ENCODE measurements at places on chromosomes 1 and 21.

- no peak for DNase-seq
Measured at GRCh38 chr1:54328066-54328636, 78.0 kb downstream of the SSBP3 start.

GRCh38 chr1:5150191-5150590, 495.8 kb downstream of the AJAP1 start:
- DNase-seq, result no peak

DNA sequence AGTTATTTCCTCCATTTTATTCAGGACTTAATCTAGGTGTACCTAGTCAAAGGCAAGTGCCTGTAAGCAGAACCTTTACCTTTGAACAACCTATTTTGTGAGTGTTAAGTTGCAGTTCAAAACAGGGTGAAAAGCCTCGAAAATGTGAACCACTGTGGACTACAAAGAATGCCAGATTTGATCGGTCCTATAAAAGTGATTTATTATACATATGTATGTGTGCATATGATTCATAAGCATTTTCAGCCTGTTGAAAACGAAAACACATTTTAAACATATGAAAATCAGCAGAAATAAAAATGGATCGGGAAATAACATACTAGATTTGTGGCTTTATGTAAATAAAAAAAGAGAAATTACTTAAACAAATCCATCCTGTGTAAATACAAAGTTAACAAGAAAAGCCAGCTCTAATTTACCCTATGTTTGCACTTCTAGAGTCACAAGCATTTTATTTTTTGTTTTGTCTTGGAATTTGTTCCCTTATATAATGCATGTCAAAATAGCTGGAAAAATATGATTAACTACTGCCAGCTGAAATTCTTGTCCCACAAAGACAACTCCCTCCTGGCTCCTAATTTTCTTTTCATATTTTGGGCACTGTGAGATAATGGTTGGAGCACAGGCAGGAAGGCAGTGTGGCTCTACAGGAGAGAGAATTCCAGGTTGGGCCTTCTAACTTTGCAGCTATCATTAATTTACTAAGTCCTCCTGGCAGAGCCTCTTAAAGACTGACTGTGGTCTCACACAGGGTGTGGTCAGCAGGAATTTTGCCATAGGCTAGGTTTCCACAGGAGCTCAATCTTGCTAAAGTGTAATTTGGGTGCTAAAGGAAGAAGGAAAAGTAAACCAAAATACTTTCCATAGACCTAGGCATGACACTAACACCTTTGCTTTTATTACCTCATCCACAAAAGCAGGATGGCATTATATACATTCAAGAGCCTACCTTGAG, 70.2 kb upstream of the CDC42BPA start:
- DNase-seq, result peak; percentile 3

DNA sequence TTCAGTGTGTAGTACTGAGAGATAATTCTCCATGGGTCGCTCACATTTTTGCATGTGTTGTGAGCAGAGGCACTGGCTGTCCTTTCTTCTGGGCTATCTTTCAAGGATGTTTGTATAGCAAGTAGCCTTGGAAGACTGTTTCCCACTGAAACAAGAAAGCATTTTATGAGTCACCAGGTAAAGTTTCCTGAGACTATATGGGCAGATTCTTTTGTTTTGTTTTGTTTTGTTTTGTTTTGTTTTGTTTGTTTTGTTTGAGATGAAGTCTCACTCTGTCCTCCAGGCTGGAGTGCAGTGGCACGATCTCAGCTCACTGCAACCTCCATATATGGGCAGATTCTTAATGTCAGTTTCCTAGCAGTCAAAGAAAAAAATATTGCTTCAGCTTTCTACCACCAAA, 912.6 kb downstream of the TTLL7 start:
- no peak for DNase-seq

DNA sequence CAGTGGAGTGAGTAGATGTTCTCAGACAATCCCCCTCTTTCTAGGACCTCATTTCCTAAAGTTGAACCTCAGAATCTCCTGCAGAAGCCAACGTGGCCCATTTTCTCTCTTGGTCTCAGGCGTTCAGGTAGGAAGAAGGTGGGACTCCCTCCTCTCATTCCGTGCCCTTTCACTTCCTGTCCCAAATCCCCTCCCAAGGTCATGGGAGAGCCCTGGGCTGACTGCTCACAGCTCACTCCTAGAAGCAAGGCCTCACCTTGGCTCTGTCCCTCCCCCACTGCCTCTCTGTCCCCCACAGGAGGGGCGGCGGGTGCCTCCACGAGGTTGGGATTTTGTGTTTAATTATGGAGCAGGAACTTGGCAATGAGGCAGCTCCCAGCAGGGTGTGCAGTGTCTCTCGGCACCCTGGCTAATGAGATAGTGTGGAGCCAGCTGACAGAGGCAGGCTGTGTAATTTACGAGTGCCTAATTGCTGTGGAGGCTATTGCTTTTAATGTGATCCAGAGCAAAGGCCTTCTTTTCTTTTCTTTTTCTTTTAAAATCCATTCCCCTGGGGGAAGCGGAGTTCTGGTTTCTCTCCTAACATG, 9.1 kb upstream of the CDK18 start:
- DNase-seq, result no peak

DNA sequence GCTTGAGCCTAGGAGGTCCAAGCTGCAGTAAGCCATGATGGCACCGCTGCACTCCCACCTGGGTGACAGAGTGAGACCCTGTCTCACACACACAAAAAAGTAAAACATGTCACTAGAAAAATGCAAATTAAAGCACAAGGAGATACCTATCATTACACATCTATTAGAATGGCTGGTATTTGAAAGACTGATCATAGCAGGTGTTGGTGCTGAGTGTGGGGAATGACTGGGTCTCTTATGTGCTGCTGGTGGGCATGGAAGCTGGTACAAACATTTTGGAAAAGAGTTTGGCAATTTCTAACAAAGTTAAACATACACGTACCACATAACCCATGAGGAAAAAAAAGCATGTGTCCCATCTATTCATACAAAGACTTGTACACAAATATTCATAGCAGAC, 142.1 kb upstream of the ZBTB40 start:
- no peak for DNase-seq

GRCh38 chr1:232223183-232223708, 406.7 kb downstream of the SIPA1L2 start:
- no peak for DNase-seq

GRCh38 chr1:54109129-54110090, 43.4 kb downstream of the CDCP2 start:
- DNase-seq, result no peak

- peak; percentile 88 for DNase-seq
Measured at GRCh38 chr1:235866913-235867845, 473 bp upstream of the LYST start.

DNA sequence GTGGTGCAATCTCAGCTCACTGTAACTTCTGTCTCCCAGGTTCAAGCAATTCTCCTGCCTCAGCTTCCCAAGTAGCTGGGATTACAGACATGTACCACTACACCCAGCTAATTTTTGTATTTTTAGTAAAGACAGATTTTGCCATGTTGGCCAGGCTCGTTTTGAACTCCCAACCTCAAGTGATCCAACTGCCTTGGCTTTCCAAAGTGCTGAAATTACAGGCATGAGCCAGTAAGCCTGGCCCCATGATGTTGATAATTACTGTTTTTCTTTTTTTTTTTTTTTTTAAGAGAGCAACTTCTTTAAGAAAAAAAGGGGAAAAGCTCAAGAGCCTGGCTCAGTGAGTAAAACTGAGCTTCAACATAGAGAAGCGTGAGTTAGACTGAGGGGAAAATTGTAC, 9.6 kb upstream of the SOAT1 start:
- DNase-seq, result no peak

DNA sequence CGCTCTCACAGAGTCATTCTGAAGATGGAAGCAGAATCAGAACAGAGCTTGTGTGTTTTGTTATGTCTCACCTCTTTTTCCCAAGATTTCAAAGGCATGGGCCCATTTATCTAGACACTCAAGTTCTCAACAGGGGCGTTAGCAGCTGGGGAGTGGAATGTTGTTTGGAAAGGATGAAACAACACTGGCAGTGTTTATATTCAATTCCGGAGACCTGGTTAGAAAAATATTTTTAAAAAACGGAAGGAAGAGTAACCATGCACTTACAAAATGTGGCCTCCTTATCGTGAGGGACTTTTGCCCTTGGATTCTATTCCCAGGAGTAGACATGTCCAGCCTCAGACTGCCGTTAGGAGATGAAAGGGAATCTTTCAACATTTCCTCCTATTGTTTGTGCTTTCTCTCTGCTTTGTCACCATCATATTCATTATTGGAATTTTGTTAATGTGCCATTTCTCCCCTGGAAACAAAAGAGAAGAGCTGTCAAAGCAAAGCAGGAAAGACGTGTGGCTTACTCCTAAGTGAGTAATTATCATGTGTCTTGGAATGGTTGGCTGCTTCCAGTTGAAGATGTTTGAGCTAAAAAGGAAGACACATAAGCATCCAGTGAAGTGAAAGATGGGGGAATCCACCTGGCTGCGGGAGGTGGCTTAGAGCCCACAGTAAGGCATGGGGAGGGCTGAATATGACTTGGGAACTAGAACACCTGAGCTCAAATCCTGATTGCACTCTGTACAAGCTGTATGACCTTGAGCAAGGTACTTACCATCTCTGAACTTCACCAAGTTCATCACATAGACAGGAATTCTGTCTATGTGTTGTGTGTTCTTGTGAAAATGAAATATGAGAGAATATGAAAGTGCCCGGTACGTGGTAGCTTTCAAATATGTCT, 71.7 kb upstream of the JUN start:
- no peak for DNase-seq

DNA sequence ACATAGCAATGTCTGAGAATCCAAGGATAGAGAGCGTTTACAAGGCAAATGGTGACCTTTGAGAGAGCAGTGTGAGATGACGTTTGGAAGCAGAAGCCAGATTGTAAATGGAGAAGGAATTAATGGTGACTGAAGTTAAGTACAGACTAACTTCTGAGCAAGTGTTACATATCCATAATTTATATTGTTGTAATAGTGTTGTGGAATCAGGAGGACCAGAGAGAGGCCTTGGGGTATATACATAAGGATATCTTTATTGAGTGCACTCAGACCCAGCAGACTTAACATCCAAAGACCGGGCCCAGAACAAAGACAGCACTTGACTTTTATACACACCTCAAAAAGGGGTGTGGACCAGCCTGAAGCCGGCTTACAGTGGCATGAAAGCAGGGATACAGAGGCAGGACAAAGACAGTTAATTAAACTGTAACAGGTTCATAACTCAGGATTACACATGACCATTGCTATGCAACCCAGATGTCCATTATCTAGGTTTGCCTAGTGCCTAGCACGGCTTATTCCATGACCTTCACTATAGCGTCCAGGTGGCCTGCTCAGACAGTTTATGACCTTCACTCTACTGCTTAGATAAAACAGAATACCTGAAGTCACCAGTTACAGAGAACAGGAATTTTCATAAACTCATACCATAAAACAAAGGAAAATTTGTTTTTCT, 2.7 kb upstream of the MGST3 start:
- no peak for DNase-seq

DNA sequence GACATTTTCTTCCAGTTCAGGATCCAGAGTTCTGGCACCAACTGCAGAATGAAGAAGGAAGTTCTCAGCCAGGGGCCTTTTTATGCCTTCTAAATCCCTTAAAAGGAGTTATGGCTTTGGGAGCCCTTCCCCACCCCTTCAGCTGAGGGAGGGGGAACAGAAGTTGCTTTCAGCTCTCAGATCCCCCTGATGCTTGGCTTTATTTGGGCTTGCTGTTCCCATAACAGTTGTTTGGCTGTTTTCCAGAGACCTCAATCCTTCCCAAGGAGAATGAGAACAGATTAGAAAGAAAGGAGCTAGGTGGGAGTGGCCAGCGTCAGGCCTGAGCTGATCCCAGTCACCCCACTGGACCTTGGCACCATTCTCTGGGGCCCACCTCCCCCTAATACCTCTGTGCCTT, at the start of gene RPE65:
RPE65 (minus strand) TSS at position 54 of the 400 bp plus-strand sequence; CDS start at position 5, 49 bp downstream.
- DNase-seq, result no peak

GRCh38 chr1:168550971-168551370, 7.2 kb upstream of the XCL2 start:
- DNase-seq, result no peak

GRCh38 chr1:199778324-199778955, 249.1 kb upstream of the NR5A2 start:
- DNase-seq, result no peak

DNA sequence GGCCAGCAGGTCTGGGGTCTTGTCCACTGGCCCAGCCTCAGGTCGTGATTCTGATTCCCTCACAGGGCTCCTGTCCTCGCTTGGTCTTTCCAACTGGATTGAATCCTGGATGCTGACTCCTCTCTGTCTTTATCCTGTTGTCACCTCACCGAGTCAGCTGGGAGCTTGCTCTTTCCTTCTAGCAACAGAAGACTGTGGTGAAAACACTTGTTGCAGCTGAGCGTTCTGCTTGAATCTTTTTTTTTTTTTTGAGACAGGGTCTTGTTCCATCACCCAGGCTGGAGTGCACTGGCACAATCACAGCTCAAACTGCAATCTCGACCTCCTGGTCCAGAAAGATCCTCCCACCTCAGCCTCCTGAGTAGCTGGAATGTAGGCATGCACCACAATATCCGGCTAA, 8.0 kb upstream of the WNT4 start:
- no peak for DNase-seq

- no peak for DNase-seq
Measured at GRCh38 chr21:30710499-30710898, 8.1 kb downstream of the KRTAP21-3 start.

- DNase-seq, result no peak
Measured at GRCh38 chr1:233424779-233425178, 97.3 kb downstream of the MAP3K21 start.

- DNase-seq, result peak; percentile 28
Measured at GRCh38 chr1:175822580-175822979, 79.2 kb upstream of the TNR start.

DNA sequence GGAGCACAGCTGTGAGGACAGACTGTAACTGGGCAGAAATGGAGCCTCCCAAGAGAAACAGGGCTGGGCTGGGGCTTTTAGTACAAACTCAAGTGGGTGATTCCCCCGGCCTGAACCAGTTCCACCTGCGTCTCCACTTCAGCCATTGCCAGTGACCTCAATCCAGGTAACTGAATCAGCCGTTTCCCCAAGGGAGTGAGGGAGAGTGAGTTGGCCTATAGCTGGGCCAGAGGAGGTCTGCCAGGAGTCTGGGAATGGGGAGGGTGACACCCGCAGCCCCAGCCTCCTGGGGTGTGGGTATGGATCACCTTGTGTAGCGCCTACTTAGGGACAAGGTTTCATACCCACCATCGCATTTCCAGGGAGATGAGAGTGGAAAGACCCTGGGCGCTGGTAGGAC, 8.5 kb downstream of the SLC26A9 start:
- DNase-seq, result no peak

- DNase-seq, result no peak
Measured at GRCh38 chr1:171884475-171884874, 43.2 kb downstream of the DNM3 start.

GRCh38 chr21:17343055-17343454, 169.8 kb upstream of the CXADR start:
- no peak for DNase-seq

- no peak for DNase-seq
Measured at GRCh38 chr1:41410462-41410861, 49.2 kb downstream of the FOXO6 start.

DNA sequence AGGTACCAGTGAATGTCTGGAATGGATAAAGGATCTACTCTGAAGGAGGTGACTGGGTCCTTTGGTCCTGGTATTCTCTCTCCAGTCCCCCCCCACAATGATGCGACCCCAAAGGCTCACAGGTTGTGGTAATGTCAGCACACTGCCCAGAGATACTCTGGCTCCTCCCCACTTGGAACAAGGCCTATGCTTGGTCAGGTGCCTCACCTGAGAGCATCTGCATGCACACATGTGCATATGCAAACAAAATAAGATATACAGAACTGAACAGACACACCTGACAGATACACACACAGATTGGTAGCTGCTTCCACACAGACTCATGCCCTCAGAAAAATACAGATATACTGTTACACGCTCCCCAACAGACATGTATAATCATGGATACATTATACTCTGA, 33.5 kb downstream of the DMAP1 start:
- no peak for DNase-seq

Data from HFFc6 (cell line).